AML-193 (cell line): ENCODE measurements at places on chromosomes 3 and 15.
A peak's percentile ranks its signal among the peaks of the same experiment; 100 is the strongest.

DNA sequence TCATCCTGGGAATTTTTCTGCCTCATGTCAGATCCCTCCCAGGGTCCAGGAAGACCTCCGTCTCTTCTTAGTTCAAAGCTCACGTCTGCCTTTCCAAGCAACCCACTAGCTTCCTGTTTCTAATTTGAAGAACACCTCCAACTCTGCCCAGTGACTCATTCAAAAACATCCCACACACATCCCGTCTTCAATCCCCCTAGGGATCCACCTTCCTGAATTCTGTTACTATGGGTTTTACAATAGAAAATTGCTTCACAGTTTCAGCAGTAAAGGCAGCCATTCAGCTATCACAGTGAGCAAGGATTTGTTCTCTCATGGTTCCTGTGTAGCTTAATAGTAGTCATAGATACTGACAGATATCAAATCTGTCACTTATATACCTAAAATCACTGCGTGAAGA is 308.3 kb upstream of the CCDC54 start:
- DNase-seq: no peak

GRCh38 chr3:118688396-118688884 is 346.2 kb downstream of the IGSF11 start:
- DNase-seq: no peak

DNA sequence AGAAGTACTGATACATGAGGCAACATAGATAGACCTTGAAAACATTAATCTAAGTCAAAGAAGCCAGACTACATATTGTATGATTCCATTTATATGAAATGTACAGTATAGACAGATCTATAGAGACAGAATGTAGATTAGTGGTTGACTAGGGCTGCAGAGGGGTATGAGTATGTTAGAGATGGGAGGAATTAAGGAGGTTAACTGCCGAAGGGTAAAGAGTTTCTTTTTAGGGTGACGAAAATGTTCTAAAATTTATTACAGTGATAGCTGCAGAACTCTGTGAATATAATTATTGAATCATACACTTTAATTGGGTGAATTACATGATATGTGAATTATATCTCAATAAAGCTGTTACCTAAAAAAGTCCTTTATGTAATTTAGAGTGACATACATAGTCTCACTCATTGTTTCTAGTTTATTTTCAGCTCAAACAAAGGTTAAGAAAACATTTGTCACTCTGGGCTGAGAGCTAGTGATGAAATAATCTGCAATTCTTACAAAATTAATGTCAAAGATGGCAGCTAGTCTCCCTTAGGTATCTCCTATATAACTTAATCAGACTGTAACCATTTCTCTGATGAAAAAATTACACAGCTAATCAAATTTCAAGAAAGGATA is 61.4 kb downstream of the DENND4A start:
- DNase-seq: peak; percentile 8

- DNase-seq: no peak
Measured at GRCh38 chr15:50879016-50879617, 29.4 kb upstream of the AP4E1 start.

GRCh38 chr3:128455786-128456748 is 10.6 kb downstream of the DNAJB8 start:
- no peak for DNase-seq

- DNase-seq: no peak
Measured at GRCh38 chr15:26197719-26198118, 334.6 kb upstream of the ATP10A start.

- DNase-seq: no peak
Measured at GRCh38 chr3:122661633-122662032, 19.0 kb upstream of the PARP14 start.

GRCh38 chr15:90160781-90161727 is 40.1 kb upstream of the SEMA4B start:
- DNase-seq: no peak

DNA sequence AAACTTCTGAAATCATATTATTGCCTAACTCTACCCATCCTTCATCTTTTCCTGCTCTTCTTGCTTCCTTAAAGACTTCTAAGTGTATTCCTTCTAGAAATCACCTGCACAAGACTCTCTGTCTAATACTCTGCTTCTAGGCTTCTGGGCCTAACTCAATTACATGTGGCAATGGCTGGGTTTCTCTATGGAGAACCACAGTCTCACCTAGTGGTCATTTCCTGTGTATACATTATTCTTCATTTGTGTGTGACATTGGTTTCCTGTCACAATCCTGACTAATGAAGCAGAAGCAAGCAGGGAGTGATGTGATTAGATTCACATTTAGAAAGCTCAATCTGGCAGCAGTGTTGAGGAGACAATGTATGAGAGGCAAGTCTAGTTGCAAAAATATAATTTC is 16.9 kb upstream of the CLDN1 start:
- no peak for DNase-seq
